ENCODE measurements at places on chromosomes 1 and 21. TPM values are rescaled to one million over a fixed set of nuclear protein-coding genes. Genes with fewer than 3 reads are reported as not detected.

The TEX38 gene
- not detected for total RNA-seq

The RXFP4 gene
- not detected for total RNA-seq

The PCP4 gene
- total RNA-seq = not detected

The ACTA1 gene
- total RNA-seq = not detected

The SORT1 gene
- total RNA-seq = 5.6 TPM

The CXADR gene
- 0.60 TPM for total RNA-seq

The TNFRSF4 gene
- not detected for total RNA-seq

The SLC6A9 gene
- total RNA-seq = 16.0 TPM

The SGIP1 gene
- under 0.01 TPM for total RNA-seq

Data from pericardium fibroblast (primary cell).